ENCODE measurements at places on chromosomes 5 and 9. TPM values are rescaled to one million over a fixed set of nuclear protein-coding genes. Genes with fewer than 3 reads are reported as not detected.

DNA sequence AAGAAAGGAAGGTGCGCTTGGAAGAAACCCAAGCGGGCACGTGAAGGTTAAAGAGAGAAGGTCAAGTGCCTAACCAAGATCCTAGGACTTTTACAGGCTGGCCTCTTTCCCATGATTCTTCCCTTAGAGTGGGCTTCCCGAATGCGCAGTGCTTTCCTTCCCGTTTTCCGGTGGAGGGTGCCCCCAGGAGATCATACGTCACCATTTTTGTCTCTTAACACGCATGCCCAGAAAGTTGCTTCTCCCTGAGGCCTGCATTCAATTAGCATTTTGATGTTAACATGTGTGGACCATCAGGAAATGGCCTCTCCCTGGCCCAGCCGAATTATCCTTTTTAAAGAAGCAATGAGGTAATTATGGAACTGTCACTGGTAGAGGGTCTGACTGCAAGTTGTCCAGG is 1.9 kb upstream of the RUSC2 start:
- no peak for DNase-seq

GRCh38 chr9:115730396-115730795 is 423.2 kb upstream of the PAPPA start:
- DNase-seq, result no peak

DNA sequence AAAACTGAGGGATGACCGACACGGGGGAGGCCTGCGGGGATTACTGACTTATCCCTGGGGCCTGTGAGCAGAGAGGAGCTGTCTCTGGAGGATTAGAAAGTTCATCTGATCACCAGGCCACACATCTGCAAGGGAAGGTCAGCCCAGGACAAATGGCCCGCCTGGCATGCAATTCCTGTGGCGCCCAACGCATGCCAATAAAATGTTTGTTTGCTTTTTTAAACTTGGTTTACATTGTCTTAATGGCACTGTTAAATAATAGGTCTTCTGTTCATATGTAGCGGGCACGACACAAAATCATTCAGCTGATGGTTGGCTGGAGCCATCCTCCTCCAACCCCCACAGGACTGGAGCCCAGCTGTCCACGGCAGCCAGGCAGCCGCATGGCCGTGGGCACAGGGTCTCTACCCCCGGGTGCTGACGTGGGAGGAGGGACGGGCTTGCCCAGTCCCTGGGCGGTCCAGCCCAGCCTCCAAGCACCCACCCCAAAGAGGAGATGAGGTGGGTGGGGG is 41.0 kb upstream of the SLC12A7 start:
- DNase-seq, result no peak

GRCh38 chr9:82961504-82962125 is 101.3 kb downstream of the RASEF start:
- DNase-seq, result peak; percentile 62

GRCh38 chr9:136605988-136606660 is 56.6 kb upstream of the EGFL7 start:
- no peak for DNase-seq

DNA sequence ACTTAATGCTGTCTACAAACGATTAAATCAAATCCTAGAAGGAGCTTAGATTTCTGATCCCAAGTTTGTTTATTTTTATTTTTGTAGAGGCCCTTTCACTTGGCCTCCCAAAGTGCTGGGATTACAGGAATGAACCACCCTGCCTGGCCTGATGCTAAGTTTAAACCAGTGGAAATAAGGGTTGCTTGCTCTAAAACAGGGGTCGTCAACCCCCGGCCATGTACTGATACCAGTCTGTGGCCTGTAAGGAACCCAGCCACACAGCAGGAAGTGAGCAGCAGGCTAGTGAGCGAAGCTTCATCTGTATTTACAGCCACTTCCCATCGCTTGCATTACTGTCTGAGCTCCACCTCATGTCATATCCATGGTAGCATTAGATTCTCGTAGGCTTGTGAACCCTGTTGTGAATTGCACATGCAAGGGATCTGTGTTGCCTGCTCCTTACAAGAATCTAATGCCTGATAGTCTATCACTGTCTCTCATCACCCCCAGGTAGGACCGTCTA is 11.4 kb downstream of the TTC1 start:
- DNase-seq, result no peak

DNA sequence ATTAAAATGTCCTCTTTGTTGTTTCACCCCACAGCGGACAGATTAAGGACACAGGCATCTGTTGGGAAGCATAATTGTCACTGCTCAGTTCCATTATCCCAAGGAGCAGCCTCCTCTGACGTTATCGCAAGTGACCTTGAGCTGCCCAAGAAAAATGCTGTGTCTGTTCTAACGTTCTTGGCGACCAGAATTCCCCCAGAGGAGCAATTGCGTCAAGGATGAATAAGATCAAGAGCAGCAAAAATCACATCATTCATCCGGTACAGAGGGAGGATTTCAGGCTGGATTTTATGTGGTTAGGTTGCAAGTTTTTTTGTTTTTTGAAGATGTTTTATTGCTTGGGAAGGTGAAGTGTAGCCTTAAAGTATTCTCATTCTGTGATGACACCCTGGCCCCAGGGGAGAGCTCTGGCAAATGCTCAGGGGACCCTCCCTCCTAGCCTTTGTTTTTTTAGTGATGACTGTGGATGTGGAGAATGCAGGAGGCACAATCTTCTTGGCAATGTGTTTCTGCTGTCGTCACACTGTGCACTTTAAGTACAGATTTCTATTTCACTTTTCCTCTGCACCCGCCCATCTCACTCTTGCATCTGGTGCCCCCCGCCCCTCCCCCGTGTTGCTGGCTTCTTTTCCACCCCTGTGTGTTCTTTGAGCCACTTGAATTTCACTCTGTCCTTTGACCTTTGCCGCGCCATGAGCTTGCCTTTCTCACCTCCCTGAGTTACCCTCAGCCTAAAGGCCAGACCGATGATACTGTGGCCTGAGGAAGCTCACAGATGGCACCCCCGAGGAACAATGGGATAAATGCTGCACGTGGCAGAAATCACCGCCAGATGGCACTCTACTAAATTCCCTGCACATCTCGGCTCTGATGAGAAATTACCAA is 308.5 kb downstream of the RAB3C start:
- peak; percentile 100 for DNase-seq

- peak; percentile 26 for DNase-seq
Measured at GRCh38 chr9:96450613-96451528, 902 bp downstream of the HABP4 start.

- DNase-seq, result no peak
Measured at GRCh38 chr9:5718296-5719032, 89.6 kb downstream of the RIC1 start.

- DNase-seq, result no peak
Measured at GRCh38 chr5:107422494-107422893, 248.2 kb downstream of the EFNA5 start.

DNA sequence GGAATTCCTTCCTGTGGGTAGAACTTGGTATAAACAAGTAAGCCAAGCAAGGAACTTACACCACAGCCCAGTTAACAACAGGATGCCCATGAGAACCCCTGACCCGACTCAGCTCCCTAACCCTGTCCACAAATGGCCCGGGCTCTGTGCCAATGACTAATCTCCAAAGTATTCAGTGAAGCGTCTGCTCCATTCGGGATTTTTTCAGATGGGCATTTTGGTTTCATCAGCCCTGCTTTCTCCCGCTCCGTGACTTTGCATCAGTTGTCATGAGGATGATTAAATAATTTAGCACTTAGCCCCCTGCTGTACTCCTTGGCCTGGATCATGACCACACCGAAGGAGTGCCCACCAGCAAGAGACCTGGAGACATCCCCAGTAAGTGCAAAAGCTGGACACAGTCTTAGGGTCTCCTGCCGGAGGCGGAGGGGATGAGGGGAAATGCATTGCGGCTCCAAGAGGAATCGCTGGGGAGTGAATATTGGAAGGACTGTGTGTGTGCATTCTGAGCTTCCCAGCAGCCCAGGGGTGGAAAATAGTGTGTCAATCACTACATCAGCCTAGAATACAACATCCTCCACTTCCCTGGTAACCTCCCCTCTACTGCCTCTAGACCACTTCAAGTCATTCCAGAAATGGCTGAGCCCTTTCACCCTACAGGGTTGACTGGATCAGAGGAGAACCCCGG is 41.4 kb upstream of the DNAH5 start:
- DNase-seq, result peak; percentile 62

- no peak for DNase-seq
Measured at GRCh38 chr9:95666096-95666784, 149.5 kb upstream of the PTCH1 start.

The FCN1 gene
- not detected for polyA plus RNA-seq

DNA sequence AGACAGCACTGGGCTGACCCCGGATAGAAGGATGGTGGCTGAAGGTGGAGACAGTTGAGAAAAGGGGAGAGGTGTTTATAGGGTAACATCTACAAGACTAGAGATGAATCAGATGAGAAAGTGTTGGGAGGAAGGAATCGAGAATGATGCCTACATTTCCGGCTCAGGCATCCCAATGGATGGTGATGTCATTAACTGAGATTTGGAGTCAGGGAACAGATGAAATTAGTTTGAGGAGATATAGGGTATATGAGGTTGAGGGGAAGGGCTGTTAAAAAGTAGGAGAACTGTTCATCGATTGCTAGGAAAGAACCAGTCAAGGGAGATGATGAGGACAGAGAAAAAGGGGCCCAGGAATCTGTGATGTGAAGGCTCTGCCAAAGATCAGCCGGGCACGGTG is 24.7 kb upstream of the IQGAP2 start:
- DNase-seq, result no peak

DNA sequence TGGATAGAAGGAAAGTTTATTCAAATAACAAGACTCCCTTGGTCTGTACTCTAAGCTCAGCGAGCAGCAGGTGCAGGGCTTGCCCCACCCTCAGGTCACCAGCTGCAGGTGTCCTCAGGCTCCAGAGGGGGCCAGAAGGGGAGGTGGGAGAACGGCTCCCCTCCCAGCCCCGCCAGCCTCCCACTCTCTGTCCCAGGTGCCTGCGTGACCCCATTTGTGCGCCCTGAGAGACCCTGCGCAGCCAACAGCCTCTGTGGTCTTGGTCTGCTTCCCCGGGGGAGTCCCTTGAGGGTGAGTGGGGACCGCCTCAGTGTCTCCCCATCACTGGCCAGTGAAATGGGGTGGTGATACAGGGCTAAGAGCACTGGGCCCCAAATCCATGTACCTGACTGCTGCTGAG is 62.3 kb upstream of the STXBP1 start:
- no peak for DNase-seq

The PCA3 gene
- not detected for polyA plus RNA-seq

DNA sequence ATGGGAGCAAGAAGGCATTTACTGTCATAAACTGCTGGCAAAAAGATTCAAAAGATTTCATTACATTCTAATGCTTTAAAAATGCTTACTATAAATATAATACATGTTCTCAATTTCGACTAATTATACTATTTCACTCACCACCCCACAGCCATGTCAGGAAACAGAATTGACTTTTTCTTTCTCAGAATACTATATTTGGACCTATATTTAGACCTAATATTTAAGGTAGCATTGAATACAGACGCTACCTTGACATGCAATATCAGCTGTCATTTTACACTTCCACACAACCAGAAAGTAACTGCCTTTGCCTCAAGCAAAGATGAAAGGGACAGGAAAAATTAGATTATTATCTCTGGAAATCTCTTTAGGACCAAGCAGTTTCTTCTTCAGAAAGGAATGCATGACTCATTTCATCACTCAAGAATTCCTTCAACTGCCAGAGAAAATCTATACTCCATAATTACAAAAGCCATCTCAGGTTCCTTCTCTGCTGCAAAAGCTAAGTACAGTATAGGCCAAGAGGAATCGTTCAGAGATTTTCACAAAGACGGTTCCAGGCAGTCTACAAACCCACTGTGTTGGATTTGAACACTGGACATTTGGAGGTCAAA is 11.8 kb upstream of the UBE2QL1 start:
- no peak for DNase-seq

GRCh38 chr5:73687357-73687756 is 61.4 kb downstream of the ARHGEF28 start:
- no peak for DNase-seq

The FOXD4L6 gene
- polyA plus RNA-seq, result not detected

- DNase-seq, result no peak
Measured at GRCh38 chr5:142840575-142840974, 70.4 kb downstream of the ARHGAP26 start.

The SLC25A2 gene
- not detected for polyA plus RNA-seq

All from A549 (cell line).